ENCODE measurements at places on chromosomes 2 and 18. TPM values are rescaled to one million over a fixed set of nuclear protein-coding genes. Genes with fewer than 3 reads are reported as not detected.

DNA sequence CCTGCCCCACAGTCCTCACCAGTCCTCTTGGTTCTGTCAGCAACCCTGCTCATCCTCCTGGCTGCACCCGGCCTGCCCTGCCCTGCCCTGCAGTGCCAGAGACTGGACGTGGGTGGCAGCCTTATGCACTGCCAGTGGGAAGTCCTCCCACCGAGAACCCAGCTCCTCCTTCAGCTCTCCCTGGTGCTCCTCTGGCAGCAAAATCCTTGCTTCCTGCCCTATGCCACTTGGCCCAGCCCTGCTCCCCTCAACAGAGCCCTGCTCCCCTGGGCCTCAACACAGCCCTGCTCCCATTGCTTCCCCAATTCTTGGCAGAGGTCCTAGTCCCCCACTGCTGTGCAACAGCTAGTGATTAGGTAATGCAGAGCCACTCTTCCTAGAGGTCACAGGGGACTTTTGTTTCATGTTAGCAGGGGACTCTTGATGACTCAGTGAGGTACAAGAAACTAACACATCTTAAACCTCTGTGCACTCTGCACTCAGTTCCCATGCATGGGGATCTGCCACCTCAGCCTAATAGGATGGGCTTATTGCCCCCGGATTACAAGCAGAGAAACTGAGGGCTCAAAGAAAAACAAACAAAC is 58.0 kb upstream of the EDAR start:
- DNase-seq: no peak

DNA sequence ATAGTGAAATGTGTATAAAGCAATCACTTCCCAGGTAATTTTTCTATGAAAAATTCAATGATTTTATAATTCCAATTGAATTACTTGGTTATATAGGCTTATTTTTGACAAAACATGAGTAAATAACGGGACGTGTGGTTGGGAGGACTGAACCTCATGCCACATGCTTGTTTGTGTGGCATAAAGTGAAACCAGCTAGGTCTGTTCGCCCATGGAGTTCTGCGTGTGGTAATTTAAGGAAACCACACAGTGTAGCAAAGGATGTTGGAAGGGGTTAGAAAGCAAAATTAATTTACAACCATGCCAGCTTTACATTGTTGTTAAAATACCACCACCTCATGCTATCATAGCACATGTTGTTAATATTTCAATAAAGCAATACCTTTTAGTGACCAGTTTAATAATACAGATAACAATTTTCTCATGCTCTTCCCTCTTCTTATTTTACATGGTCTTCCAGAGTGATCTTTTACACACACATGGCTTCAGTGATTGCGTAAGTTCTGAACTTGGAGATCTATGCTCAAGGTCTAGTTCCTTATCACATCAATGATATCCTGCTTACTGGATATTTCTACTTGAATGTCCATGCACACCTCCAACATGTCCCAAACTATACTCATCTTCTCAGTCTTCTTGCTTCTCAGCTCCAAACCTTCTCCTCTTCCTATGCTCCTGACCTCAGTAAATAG is 156.4 kb upstream of the ITGA4 start:
- DNase-seq: no peak

- no peak for DNase-seq
These were observed 89.0 kb downstream of the UGGT1 start for GRCh38 chr2:128180031-128180430.

DNA sequence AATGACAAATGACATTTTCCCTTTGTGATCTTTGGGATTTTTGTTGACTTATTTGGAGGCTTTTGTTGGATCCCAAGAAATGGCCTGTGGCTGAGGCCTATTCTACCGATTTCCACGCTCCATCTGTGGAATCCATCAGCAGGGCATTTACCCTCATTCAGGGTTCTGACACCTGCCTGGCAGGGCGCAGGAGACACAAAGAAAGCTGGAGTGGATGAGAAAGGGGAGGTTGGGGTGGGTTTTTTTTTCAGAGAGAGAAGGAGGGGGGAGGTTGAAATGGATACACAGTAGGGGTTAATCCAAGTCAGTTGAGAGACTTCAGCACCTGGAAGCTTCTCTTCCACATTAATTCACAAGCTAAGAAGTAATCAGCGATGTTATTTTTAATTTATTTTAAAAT is 59.7 kb downstream of the PAX3 start:
- DNase-seq: no peak

DNA sequence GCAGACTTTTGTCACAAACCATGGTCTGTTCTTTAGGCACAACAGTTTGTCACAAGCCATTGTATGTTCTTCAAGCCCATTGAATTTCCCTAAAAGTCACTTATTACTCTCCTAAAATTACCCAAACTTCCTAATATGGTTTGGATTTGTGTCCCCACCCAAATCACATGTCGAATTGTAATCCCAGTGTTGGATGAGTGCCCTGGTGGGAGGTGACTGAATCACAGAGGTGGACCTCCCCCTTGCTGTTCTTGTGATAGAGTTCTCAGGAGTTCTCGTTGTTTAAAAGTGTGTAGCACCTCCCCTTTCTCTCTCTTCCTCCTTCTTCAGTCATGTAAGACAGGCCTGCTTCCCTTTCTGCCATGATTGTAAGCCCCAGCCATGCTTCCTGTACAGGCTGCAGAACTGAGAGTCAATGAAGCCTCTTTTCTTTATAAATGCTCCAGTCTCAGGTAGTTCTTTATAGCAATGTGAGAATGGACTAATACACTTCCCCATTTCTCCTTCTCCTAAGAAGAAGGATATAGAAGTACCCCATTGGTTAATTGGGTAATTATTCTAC is 11.2 kb upstream of the GYPC start:
- DNase-seq: no peak

GRCh38 chr2:64989982-64990614 is 899 bp downstream of the SLC1A4 start:
- peak; percentile 33 for DNase-seq

DNA sequence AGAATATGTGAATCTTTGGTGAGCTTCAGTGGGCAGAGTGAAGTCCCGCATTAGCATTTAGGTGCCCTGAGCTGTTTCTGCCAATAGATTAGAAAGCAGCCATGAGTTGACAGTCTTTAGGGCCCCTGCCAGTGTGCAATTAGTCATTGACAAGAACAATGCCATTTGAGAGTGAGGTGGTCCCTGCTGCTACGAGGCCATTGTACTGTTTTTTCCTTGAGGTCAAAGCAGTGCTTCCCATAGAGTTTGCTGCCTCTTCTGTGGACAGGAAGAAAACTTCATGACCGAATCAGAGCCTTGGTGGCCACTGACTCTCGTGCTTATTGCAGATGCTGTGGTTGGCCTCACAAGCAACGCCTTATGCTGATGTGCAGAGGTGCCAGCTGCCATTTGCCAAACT is 102.7 kb downstream of the SH3BP4 start:
- no peak for DNase-seq

GRCh38 chr2:109654326-109655050 is 40.3 kb downstream of the SOWAHC start:
- no peak for DNase-seq

DNA sequence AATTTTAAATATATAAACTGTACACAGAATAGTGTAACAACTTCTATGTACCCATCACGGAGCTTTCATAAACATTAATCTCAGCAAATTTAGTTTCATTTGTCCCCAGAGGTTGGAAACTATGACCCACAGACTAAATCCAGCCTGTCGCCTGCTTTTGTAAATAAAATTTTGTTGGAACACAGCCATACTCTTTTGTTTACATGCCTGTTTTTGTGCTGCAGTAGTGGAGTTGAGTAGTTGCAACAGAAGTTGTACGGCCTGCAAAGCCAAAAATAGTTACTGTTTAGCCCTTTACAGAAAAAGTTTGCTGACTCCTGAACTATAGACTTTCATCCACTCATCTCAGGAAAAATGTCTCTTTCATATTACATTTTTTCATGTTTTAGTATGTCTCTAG is 39.8 kb downstream of the RBM45 start:
- DNase-seq: no peak

DNA sequence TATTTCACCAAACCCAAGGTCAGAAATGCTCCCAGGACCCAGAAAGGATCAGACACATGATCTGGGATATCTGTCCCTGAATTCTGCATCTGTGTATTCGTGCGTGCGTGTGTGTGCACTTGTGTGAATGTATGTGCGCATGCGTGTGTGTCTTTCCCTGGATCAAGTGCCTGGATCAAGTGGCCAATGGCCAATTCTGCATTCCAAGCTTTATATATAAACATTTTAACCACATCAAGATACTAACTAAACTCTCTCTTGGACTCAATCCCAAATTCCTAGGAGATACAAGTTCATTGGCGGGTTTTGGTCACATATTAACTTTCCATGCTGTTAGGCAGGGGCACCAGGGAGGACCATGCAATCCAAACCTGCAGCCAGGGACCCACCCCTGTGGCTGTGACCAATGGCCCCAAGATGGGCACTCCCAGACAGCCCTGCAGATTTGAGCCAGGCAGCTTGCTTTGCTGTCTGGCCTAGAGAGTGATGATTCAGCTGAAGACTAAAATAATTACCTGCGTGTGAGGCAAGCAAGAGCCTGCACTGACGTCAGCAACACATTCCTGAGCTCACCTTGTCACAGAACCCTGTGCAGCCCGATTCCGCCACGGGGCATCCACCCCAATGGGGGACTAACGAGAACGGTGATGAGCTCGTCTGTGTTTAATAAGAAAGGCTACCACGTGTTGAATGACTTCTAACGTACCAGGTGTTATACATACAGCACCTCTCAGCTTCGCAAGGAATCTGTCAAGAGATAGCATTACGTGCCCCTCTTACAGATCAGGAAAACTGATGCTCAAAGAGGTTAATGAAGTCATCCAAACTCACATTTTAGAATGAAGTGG is 45.3 kb upstream of the ROCK2 start:
- DNase-seq: no peak

DNA sequence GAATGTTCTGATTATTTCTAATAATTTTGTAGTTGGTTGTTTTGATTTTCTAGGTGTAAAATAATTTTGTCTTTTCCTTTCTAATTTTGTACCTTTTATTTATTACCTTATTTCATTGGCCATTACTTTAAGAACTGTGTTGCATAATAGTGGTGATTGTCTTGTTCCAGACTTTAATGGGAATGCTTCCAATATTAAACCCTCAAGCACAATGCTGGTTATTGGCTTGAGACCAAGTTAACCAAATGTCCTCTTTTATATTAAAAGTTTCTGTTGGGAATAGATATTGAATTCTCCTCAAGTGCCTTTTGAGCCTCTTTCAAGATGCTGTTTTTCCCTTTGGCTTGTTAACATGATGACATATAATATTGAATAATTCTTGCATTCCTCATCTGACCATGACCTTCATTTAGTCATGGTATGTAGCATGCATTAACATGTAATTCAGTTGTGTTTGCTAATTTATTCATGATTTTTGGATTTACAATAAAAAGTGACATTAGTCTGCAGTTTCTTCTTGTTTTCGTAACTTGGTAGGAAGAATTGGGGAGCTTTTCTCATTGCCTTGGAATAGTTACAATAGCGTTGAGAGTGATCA is 141.7 kb downstream of the DIS3L2 start:
- DNase-seq: no peak

- DNase-seq: no peak
These were observed 112.8 kb downstream of the SPTBN1 start for GRCh38 chr2:54568876-54569321.

GRCh38 chr2:173027181-173028128 is 48.2 kb upstream of the MAP3K20 start:
- DNase-seq: peak; percentile 81

- no peak for DNase-seq
These were observed 19.8 kb downstream of the TSHZ1 start for GRCh38 chr18:75230163-75231052.

DNA sequence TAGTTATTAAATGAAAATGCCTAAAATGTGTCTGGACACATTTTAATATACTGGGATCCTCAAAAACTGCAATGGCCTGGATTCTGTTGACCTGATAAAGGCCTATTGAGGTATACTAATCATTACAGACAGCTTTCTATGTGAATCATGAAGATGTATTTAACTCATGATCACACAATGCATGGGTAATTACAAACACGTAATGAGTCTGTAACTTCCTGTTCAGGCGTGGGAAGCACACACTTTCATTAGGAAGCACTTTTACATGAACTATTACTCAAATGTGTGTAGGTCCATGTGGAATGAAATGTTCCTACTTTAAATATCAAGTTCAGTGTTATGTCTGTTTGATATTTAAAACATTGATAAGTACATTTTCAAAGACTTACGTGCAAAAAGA is 108.7 kb downstream of the NCKAP5 start:
- DNase-seq: no peak

GRCh38 chr18:35192415-35192814 is 48.4 kb upstream of the ZNF397 start:
- DNase-seq: no peak

GRCh38 chr2:215772003-215772402 is 241.3 kb downstream of the MREG start:
- no peak for DNase-seq

GRCh38 chr2:164697688-164698461 is 76.6 kb upstream of the GRB14 start:
- DNase-seq: no peak

DNA sequence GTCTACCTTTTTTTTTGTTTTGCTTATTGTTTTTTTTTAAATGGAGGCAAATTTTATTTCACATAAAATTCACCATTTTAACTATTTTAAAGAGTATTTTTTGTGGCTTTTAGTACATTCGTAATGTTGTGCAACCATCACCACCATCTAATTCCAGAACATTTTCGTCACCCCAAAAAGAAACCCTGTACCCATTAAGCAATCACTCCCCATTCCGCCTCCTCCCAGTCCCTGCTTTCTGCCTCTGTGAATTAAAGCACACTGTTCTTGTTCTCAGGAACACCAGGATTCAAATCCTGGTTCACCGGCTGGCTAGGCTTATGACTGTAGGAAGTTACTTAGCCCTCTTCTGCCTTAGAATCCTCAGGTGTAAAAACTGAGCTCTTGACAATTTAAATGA is 36.9 kb upstream of the EPAS1 start:
- DNase-seq: no peak

DNA sequence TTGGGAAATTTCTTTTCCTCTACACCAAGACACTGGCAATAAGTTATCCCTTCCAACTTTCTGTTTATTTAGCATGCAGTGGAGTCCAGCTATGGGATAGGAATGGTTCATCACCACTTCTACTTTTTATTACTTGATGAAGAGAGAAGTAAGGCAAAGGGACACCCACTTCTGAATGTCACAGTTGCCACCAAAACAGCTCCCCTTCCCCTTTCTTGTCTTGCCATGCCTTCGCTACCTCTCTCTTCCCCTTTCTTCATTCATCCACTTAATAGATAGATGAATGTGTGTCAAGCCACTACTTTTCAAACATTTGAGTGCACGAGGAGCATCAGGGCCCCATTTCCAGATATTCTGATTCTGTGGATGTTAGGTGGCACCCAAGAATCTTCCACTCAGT is 59.6 kb downstream of the KCTD18 start:
- DNase-seq: no peak

VWA3B gene
- 0.98 TPM for total RNA-seq

PARD6G gene
- total RNA-seq: 12.5 TPM

DIPK1C gene
- total RNA-seq: not detected

PLEK gene
- total RNA-seq: under 0.01 TPM

MALL gene
- 46.4 TPM for total RNA-seq

KIF5C gene
- total RNA-seq: 11.0 TPM

SKA1 gene
- total RNA-seq: 0.73 TPM

COL6A3 gene
- total RNA-seq: 1,719 TPM

POTEJ gene
- 0.21 TPM for total RNA-seq
